ENCODE measurements at places on chromosomes 16 and 17. TPM values are rescaled to one million over a fixed set of nuclear protein-coding genes. Genes with fewer than 3 reads are reported as not detected.

- no peak for DNase-seq
These were observed 37.7 kb downstream of the EPN2 start for GRCh38 chr17:19274893-19275292.

DNA sequence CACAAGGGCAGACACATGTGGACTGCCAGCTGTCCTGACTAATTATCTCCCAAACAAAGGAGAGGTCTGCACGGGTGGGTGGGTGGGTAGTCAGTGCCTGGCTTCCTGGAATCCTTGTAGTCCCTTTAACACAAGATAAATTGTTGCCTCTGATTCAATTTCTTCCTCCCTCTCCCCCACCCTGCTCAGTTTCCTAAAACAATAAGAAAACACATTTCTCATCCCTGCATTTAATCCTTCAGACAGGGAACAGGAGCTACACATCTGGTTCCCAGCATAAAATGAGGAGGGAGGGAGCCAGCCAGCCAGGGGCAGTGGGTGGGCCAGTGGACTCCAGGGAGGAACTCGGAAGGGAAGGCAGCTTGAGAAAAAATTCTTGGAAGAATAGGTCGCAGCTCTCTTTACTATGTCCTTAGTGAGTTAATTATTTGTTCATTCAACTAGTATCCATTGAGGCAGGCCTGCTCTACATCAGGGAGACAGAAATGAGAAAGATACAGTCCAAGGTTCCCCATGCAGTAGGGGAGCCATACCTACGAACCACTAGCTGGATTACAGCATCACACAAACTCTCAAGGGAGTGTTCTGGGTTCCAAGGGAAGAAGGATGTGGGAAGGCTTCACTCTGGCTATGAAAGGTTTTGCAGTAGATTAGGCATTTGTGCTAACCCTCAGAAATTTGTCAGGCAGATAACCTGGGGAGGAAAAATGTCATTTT, 58.3 kb downstream of the CCT6B start:
- no peak for DNase-seq

KSR1 gene
- 40.0 TPM for total RNA-seq

- no peak for DNase-seq
These were observed 7.5 kb upstream of the TMEM101 start for GRCh38 chr17:44022246-44022645.

All from CD4-positive, alpha-beta memory T cell (primary cell).